H9 (cell line): ENCODE measurements at places on chromosomes 4 and X. TPM values are rescaled to one million over a fixed set of nuclear protein-coding genes. Genes with fewer than 3 reads are reported as not detected.

DNA sequence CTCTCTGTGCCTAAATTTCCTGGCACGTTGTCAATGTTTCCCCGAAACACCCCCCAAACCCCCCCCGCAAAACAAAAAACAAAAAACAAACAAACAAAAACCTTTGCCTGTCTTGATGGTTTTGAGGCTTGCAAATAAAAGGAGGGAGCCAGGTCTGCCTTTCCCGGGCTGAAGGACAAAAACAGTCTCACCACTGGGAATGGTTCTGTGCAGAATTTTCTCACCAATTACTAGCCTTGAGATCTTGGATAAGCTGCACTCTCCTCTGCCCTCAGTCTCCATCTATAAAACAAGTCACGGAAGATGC is 15.5 kb downstream of the NKX3-2 start:
- no peak for DNase-seq
- H3K27me3 ChIP-seq = peaks cover 90% of the 10 kb centered on the region
- no peak overlapping the region for H3K27ac ChIP-seq
- H3K36me3 ChIP-seq = peaks cover 10% of the 10 kb centered on the region
- H3K4me3 ChIP-seq = no peak overlapping the region
- H3K4me1 ChIP-seq = peaks cover under 1% of the 10 kb centered on the region

The ZNF630 gene
- total RNA-seq = 1.2 and 1.5 TPM in 2 replicates

GRCh38 chr4:5403746-5404497 is 304.4 kb downstream of the EVC2 start:
- H3K27me3 ChIP-seq = no peaks in the 10 kb centered on the region
- no peak overlapping the region for H3K4me3 ChIP-seq
- no peak overlapping the region for H3K27ac ChIP-seq
- DNase-seq = no peak
- H3K36me3 ChIP-seq = peaks cover 19% of the 10 kb centered on the region

The MAGEA6 gene
- not detected in 2 replicates for total RNA-seq

- DNase-seq = no peak
- H3K27me3 ChIP-seq = no peaks in the 10 kb centered on the region
- H3K4me3 ChIP-seq = no peak overlapping the region
- H3K27ac ChIP-seq = no peak overlapping the region
These were observed 54.4 kb downstream of the RNF150 start for GRCh38 chr4:141078871-141079270.

DNA sequence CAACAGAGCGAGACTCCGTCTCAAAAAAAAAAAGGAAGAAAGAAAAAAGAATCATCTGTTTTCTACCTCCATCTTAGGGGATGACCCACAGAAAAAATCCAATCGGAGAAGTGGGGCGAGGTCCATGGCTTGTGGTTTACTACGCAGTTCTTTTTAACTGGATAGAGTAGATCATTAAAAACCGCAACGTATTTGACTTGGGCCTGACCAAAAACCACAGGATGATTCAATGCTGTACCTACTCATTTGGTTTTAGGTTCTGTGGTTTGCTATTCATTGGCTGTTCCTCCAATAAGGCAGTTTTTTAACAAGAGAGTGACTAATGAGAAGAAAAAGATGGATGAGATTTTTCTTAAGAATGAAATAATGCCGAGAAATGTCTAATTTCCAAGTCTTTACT is 83.7 kb downstream of the FREM3 start:
- no peaks in the 10 kb centered on the region for H3K27me3 ChIP-seq
- no peak overlapping the region for H3K4me3 ChIP-seq
- no peak overlapping the region for H3K27ac ChIP-seq
- DNase-seq = no peak
- no peaks in the 10 kb centered on the region for H3K4me1 ChIP-seq

GRCh38 chrX:18886344-18887161 is 97.4 kb downstream of the PHKA2 start:
- no peaks in the 10 kb centered on the region for H3K27me3 ChIP-seq
- peak overlapping the region; percentile 66 for H3K4me3 ChIP-seq
- H3K4me1 ChIP-seq = no peaks in the 10 kb centered on the region
- DNase-seq = peak; percentile 76

The ARAF gene
- 48.1 and 48.4 TPM in 2 replicates for total RNA-seq

DNA sequence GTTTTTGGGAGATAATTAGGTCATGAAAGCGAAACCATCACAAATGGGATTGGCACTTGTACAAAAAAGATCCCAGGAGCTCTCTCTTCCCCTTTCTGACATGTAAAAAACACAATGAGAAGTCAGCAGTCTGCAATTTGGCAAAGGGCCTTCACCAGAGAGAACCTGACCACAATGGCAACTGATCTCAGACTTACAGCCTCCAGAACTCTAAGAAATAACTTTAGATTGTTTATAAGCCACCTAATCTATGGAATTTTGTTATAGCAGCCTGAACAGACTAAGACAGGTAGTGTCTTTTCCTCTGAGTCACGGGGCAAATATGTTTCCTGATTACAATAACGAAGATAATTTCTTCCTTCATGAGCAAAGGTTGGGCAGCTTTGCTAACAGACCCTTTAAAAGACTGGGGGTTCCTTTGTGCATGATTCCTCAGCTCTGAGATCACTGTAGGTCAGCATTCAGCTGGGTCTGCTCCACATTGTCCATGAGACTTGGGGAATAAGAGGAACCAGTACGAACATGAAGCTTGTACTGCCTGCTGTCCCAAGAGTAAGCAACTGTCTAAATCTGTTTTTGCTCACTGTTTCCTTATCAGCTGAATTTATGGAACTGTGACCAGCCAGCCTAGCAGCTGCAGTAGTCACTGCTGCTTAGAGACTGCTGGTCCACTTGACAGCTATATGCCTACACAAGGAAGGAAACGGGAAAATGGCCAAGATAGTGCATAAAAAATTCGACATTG is 191.6 kb downstream of the ANAPC10 start:
- H3K4me3 ChIP-seq = no peak overlapping the region
- H3K27me3 ChIP-seq = no peaks in the 10 kb centered on the region
- H3K4me1 ChIP-seq = no peaks in the 10 kb centered on the region
- H3K27ac ChIP-seq = no peak overlapping the region

The GAGE12J gene
- not detected in 2 replicates for total RNA-seq

DNA sequence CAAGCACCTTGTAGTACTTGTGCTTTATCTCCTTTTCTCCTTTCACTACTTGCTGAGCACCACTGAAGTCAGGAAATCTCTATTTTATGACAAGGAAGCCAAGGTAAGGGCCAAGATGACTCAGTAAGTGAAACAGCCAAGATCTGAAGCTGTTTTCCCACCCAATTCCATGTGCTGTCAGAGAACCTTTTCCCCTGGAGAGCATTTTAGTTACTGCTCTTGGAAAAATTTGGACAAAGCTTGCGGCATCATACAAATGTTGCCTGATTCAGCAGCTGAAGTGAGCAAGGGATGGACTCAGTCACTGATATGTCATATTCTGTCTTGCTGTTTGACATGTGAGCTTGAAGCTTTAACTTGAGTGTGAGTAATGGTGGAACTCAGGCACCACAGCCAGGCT is 391.4 kb downstream of the RAB28 start:
- H3K4me3 ChIP-seq = no peak overlapping the region
- H3K36me3 ChIP-seq = no peaks in the 10 kb centered on the region
- no peaks in the 10 kb centered on the region; the same call in 1 of the 2 replicates for H3K27me3 ChIP-seq
- DNase-seq = no peak

The SPINK2 gene
- total RNA-seq = 0.44 and 1.8 TPM in 2 replicates

- H3K27me3 ChIP-seq = no peaks in the 10 kb centered on the region
- no peak overlapping the region for H3K4me3 ChIP-seq
- no peaks in the 10 kb centered on the region for H3K4me1 ChIP-seq
- H3K36me3 ChIP-seq = no peaks in the 10 kb centered on the region
- no peak overlapping the region for H3K27ac ChIP-seq
These were observed 203.9 kb upstream of the LEF1 start for GRCh38 chr4:108372681-108373080.

DNA sequence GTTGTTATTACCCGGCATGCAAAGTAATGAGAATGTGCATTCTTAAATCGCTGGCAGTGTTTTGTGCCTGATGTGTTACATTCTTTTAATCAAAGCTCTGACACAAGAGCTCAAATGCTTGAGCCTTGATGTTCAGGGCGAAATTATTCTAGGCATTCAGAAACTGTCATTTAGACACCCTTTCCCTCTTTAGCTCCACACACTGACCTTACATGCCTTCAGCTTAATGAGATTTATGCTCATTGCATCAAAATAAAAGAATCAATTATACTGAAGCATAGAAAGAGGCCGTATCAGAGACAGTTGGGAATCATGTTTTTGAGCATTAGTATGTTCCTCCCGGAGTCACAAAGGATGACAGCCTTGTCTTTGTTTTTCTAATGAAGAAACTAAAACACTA is 56.7 kb downstream of the FAM114A1 start:
- no peaks in the 10 kb centered on the region for H3K27me3 ChIP-seq
- DNase-seq = no peak
- no peaks in the 10 kb centered on the region for H3K4me1 ChIP-seq
- H3K36me3 ChIP-seq = peaks cover 3% of the 10 kb centered on the region; the same call in 1 of the 2 replicates

GRCh38 chr4:19698961-19699360 is 552.7 kb upstream of the SLIT2 start:
- H3K36me3 ChIP-seq = no peaks in the 10 kb centered on the region
- no peak overlapping the region for H3K4me3 ChIP-seq
- DNase-seq = no peak
- H3K27ac ChIP-seq = no peak overlapping the region

- H3K36me3 ChIP-seq = no peaks in the 10 kb centered on the region
- no peak overlapping the region for H3K4me3 ChIP-seq
- DNase-seq = no peak
- no peaks in the 10 kb centered on the region for H3K27me3 ChIP-seq
These were observed 67.2 kb upstream of the NDP start for GRCh38 chrX:44040406-44040805.

GRCh38 chr4:25112995-25113380 is 47.3 kb downstream of the SEPSECS start:
- no peaks in the 10 kb centered on the region for H3K4me1 ChIP-seq
- H3K36me3 ChIP-seq = no peaks in the 10 kb centered on the region
- no peaks in the 10 kb centered on the region for H3K27me3 ChIP-seq
- H3K27ac ChIP-seq = no peak overlapping the region
- no peak for DNase-seq

The TSPAN7 gene
- 3.5 and 3.8 TPM in 2 replicates for total RNA-seq

- no peak overlapping the region for H3K27ac ChIP-seq
- no peaks in the 10 kb centered on the region for H3K36me3 ChIP-seq
- H3K4me1 ChIP-seq = peaks cover 4% of the 10 kb centered on the region; the same call in 1 of the 2 replicates
- DNase-seq = no peak
- H3K27me3 ChIP-seq = no peaks in the 10 kb centered on the region
These were observed 471.5 kb downstream of the SPRY1 start for GRCh38 chr4:123867910-123868587.

DNA sequence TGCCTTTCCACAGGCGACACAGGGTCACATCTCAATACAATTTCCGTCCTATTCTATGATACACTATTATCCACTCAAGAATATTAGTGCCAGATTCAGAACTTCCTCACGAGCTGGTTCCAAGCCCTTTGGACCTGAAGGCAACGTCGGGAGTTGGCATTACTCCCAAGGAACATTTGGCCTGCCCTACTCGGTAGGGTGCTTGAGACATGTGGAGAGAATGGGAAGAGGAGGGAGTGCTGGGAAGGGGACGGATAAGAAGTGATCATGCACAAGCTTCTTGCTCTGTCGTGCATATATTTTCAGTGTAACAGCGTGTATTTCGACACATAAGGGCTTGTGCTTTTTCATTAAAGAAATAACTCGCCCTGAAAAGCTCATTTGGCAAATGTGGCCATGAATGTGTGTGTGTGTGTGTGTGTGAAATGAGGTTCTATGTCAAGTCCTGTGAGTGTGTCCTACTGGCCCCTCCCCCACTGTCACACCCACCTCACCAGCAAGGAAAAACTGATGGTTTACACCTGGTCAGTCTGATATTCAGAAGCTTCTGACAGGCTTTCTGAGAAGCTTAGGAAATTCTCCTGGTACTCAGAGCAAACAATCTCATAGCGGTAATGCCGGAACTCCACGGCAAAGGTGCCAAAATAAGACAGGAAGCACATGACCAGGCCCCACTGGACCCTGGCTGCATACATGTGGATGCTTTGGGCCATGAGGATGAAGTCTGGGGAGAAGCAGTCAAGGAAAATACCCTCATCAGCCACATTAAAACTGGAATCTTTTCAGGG is 54.8 kb downstream of the ENOPH1 start:
- no peak for DNase-seq
- no peak overlapping the region for H3K27ac ChIP-seq
- no peaks in the 10 kb centered on the region; the same call in 2 of the 3 replicates for H3K36me3 ChIP-seq
- H3K4me1 ChIP-seq = no peaks in the 10 kb centered on the region
- no peaks in the 10 kb centered on the region for H3K27me3 ChIP-seq
- no peak overlapping the region for H3K4me3 ChIP-seq

DNA sequence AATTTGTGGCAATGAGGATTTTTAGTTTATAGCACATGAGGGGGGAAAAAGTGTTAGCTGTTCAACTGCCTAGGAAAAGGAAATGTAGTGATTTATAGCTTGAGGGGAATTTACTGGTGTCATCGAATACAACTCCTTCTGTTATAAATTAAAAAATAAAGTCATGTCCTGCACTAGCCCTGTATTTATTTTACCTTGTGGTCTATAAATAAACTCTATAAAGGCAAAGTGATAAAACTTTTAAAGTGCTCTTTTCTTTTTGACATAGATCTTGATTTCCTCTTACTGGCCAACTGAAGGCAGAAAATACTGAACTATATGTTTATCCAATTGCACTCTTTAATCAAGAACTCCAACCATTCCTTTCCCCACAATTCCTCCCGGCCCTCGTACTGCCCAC is 672.1 kb upstream of the SLIT2 start:
- H3K4me1 ChIP-seq = no peaks in the 10 kb centered on the region
- H3K4me3 ChIP-seq = no peak overlapping the region
- H3K27ac ChIP-seq = no peak overlapping the region

The USP17L26 gene
- not detected in 2 replicates for total RNA-seq

DNA sequence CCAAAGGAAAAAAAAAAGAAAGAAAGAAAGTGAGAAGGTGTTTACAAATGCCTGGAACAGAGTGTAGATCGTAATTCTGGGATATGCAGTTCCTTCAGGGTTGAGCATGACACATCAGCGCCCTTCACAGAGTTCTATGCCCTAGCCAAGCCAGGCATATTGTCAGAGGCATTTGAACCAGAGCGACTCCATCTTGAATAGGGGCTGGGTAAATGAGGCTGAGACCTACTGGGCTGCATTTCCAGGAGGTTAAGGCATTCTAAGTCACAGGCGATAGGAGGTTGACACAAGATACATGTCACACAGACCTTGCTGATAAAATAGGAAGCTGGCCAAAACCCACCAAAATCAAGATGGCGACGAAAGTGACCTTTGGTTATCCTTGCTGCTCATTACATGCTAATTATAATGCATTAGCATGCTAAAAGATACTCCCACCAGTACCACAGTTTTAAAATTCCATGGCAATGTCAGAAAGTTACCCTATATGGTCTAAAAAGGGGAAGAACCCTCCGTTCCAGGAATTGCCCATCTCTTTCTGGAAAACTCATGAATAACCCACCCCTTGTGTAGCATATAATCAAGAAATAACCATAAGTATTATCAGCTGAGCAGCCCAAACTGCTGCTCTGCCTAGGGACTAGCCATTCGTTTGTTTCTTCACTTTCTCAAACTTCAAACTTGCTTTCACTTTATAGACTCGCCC is 23.5 kb upstream of the LRBA start:
- H3K27ac ChIP-seq = no peak overlapping the region
- no peak for DNase-seq
- no peaks in the 10 kb centered on the region; the same call in 1 of the 2 replicates for H3K4me1 ChIP-seq
